ENCODE measurements at places on chromosomes 12 and 14.
A peak's percentile ranks its signal among the peaks of the same experiment; 100 is the strongest.

GRCh38 chr14:72480464-72481243, 413.2 kb downstream of the DPF3 start:
- DNase-seq: no peak

DNA sequence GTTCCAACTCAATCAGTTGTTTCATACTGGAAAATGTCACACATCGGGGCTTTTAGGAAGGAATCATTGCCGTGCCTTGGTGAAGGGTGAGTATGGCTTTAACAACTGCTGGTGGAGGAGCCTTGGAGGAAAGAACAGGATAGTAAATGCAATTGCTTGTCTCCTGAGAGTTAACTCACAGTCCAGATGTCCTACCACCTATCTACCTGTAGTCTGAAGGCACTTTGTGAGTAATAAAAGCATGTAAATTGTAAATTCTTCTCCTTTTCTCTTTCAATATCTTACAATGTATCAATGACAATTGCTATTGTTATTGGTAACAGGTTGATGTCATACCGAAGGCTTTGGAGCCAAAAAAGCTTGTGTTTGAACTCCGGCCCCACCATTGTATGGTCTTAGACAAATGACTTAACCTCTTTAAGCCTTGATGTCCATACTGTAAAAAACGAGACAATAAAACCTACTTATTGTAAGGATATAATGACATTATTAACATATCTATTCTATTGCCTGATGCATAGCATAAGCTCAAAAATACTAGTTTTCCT, 397.4 kb downstream of the ADAMTS20 start:
- no peak for DNase-seq

DNA sequence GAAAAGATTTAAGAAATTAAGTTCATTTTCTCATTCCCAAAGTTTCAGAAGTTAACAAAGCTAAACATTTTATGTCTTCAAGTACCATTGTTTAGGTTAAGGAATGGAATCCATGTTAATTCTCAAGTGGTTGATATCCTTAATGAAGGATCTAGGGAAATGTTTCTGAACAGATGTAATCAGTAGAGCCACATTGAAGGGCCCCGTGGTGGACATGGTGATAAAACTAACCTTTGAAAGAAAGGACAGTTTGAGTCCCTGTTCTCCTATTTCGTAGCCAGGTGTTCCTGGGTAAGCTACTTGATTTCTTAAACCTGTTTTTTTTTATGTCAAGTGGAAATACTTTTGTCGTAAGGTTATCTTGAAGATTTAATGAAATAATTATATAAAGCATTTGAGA, 4.6 kb downstream of the PPM1A start:
- DNase-seq: no peak

DNA sequence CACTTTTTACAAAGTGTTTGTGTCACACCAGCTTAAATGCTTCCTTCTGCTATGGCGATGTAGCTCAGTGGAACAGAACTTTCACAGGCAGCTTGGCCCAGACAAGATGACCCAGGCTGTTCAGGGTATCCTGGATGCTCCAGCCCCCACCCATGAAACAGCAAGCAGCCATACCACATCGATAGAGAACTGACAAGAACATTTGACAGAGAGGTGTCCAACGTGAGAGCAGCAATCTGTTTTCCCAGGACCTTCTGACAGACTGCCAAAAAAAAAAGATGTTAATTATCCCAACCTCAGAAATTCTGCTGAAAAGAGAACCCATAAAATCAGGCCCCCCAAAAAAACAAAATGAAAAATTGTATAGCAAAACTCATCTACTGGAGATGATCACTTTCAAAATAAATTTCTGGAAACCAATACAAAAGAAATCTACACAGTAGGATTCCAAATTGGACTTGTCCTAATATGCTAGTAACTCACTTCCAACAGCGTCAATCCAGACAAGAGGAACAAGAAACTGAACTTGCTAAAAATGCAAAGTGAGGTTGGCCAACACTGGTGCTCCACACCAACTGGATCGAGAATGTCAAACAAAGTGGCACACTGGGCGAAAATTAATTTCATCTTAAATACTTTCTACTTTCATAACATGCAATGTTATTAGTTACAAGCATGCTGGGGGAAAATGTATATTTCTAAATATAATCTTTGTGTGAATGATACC, 118.8 kb downstream of the DPF3 start:
- peak; percentile 12 for DNase-seq
